Left ventricle myocardium superior (tissue), 1 donor: ENCODE measurements at places on chromosomes 5 and 9. TPM values are rescaled to one million over a fixed set of nuclear protein-coding genes. Genes with fewer than 3 reads are reported as not detected.

DNA sequence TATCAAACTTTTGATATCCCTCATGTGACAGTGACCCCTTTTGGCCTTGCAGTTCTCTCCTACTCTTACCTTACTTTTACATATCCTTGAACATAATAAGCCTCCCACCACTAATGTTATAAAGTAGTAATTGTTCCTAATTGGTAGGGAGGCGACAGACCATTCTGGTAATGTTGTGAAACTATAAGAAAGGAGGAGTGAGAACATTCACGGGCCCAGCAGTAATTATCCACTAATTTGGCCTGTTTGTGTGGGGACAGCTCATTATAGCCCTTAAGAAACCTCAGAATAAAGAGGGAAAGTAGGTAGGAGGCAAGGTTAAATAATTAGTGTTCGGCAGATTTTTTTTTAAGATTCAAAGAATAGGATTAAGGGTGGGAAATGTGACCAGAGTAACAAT lies 1046.5 kb upstream of the ARRDC3 start:
- DNase-seq, result no peak

RAB3C gene
- total RNA-seq, result 0.84 TPM

DNA sequence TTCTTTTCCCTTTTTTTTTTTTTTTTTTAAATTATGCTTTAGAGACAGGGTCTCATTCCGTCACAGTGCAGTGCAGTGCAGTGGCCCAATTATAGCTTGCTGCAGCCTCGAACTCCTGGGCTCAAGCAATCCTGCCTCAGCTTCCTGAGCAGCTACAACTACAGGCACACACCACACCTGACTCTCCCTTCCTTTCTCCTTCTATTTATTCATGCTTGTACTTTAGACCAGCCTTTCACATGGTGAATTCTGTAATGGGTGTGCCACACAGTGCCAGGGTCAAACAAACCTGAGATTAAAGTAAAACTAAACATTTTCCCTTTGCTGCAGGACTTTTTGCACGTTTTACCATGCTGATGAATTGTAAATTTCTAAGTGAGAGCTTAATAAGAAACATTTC lies 8.0 kb downstream of the SH3RF2 start:
- no peak for DNase-seq

GRCh38 chr5:127299678-127300077 lies 9.1 kb downstream of the MEGF10 start:
- DNase-seq, result no peak

GRCh38 chr5:163525096-163525495 lies 19.7 kb downstream of the MAT2B start:
- no peak for DNase-seq

PRDM9 gene
- not detected for total RNA-seq

FGF18 gene
- 18.5 TPM for total RNA-seq

GRCh38 chr5:170390472-170390871 lies 1.3 kb upstream of the KCNMB1 start:
- no peak for DNase-seq

CCDC192 gene
- not detected for total RNA-seq

GRCh38 chr9:95406121-95406520 lies 88.6 kb upstream of the FANCC start:
- DNase-seq, result no peak
